B cell (primary cell): ENCODE measurements at places on chromosomes 16 and 17. TPM values are rescaled to one million over a fixed set of nuclear protein-coding genes. Genes with fewer than 3 reads are reported as not detected.
A peak's percentile ranks its signal among the peaks of the same experiment; 100 is the strongest.

The TBC1D3E gene
- 5.0 and 6.1 TPM in 2 replicates for total RNA-seq

DNA sequence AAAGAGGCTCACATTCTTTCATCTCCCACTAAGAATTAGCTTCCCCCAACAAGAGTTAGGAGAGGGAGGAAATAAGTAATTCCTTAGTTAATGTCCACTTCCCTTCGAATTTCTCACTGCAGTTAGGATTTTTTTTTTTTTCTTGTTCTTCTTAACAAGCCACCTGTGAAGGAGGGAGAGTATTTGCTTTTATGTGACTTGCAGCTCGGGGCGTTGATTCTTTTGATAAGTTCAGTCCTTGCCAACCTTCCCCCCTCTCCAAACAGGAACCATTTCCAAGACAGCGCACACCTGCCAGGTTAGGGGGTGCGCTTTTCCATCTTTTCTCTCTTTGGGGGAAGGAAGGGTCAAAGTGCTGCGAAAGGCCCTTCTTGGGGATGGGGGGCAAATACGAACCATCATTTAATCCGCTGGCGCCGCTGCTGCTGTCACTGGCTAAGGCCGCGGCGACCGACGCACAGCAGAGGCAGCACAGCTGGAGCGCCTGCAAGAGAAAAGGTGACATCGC is 758 bp downstream of the ADAMTS18 start:
- peak; percentile 5 for DNase-seq

- DNase-seq, result no peak
These were observed 74.7 kb upstream of the NKD1 start for GRCh38 chr16:50473356-50473945.

The METTL23 gene
- 59.6 and 64.0 TPM in 2 replicates for total RNA-seq

- DNase-seq, result no peak
These were observed 78.3 kb upstream of the RPL38 start for GRCh38 chr17:74125156-74125555.

- DNase-seq, result no peak
These were observed 480 bp downstream of the KIF19 start for GRCh38 chr17:74326506-74326905.

GRCh38 chr17:62653826-62654761 is 26.6 kb downstream of the MRC2 start:
- no peak for DNase-seq
